ENCODE measurements at places on chromosomes 3 and 15.

DNA sequence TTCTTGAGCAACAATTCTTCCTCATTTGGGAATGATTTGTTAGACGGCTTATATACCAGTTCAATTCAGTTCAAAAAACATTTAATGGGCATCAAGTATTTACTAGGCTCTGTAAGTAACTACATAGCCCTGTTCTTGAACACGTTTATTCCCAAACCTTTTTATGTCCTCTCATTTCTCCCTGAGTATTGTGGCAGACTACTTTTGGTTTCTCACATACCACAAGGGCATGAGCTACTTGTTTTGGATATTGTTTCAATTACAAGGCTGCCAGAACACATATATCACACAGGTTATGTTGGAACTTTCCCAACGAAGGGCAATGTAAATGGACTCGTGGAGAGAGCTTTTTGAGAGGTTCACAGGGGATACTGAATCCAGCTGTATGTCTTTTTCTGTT lies 363.8 kb upstream of the NAALADL2 start:
- no peak for DNase-seq

DNA sequence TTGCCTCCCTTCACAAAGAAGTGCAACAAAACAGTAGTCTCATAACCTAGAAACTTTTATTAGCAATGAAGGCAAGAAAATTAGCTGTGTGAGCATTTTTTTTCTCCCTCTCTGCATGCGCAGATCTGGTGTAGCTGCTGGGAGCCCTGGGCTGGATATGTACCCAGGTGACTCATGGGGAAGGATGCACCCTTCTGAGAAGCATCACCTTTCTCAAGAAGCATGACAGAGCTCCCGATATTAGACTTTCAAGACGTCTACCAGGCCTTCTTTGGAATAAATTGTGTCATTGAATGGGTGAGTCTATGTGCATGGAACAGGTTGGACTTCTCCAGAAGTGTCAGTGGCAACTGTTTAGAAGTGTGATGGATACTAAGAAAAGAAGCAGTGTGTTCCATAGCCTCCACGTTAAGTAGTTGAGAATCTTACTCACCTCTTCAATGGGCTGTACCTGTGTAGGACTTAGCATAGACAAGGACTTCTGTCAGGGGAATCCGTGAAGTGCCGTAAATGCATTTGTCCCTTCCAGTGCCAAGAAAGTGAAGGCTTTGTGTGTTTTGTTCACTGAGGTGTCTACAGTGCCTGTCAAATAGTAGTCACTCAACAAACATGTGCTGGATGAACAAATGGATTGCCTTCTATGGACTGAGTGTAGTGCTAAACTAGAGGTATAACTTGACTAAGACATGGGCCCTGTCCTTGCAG lies 47.7 kb upstream of the RASGRP1 start:
- DNase-seq: no peak

DNA sequence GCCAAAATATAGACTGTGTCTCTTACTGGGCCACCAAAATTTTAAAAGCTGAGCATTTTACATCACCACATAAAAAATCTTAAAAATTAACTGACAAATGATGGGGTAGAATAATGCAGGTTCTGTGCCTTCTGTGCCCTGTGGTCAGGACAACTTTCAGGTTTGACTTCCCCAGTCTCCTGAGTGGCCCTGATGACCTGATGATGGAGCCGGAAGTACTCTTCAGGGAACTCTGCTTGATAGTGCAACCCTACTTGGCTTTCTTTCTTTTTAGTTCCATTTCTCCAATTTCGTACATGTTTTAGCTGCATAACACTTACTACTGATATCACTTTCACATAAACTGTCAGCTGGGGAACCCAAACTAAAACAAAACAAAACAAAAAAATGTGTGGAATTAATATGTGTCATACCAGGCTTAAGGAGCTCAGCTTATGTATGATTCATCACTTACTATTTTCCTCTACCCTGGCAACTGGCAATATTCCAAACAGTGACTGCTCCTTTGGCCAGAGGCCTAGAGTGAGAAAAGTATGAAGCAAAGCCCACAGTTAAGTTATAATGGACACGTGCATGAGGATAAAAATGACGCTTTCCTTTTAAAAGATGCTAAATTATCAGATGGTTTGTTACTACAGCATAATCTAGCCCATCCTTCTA lies 194.3 kb downstream of the BCHE start:
- DNase-seq: no peak

GRCh38 chr3:112084980-112085705 lies 1.0 kb upstream of the C3orf52 start:
- DNase-seq: peak; percentile 63

DNA sequence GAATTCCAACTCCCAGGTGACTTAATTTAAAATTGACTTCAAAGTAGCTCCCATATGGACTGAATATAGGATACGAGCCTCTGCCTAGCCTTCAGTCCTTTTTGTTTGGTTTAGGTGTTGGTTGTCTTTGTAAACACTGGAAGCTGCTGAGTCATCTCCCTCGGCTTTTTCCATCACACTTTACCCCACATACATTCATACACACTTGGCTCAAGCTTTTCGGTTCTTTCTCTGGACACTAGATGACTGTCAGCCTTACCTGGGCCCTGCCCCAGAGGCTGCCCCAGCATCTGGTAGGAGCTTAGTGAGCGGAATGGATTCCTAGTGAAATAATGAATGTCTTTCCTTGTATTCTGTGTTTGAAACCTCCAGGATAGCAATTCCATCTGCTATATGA lies 201.5 kb upstream of the IL12A start:
- DNase-seq: peak; percentile 29

DNA sequence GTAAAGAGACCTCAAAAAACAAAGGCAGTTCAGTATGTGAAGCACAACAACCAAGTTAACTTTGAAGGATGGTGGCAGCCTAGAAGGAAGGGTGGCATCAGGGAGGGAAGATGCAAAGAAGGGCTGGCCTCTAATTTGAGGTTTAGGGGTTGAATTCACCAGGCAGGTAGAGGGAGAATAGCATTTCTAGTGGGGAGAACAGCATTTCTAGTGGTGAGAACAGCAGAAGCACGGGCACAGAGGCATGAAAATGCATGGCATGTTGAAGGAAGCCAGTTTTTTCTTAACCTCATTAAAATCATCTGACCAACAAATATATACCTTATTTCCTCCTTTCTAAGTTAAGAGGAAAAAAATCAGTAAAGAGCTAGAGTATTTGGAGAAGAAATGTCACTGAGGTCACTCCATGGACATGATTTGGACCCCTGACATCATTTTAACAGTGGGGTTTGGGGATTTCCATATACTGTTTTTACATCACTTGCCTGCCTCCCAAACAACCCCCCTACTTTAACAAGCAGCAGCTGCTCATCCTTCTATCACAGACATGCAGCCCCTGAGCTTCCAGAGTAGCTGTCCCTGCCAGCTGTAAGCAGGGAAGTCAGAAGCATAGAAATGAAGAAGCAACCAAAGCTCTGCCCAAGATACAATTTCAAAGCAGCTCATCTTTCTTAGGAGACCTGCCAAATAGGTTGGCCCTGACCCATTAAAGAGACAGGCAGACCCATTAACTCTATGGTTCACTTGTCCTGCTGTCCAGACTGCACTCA lies 2.4 kb upstream of the POPDC2 start:
- DNase-seq: no peak

DNA sequence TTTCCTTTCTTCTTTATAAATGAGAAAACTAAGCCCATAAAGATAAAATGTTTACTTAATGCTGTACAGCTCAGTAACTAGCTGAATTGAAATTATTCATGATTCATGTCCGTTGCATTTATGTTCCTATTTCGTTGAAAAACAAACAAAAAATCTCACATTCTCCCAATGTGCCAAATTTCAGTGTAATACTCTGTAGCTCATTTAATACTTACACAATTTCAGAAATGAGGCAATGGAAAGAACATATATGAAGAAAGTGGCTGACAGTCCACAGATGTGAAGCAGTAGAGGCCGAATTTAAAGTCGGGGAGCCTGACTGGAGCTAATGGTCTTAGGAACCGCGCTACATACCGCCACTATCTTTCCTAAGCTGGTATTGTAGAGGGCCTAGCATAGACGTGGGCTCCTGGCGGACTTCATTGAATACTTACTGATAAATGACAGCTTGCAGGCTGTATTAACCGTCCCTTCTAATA lies 651 bp downstream of the PLSCR2 start:
- no peak for DNase-seq

GRCh38 chr3:122353893-122354401 lies 28.9 kb downstream of the CSTA start:
- DNase-seq: no peak

- DNase-seq: no peak
Measured at GRCh38 chr15:36579792-36580431, 486 bp downstream of the CDIN1 start.

DNA sequence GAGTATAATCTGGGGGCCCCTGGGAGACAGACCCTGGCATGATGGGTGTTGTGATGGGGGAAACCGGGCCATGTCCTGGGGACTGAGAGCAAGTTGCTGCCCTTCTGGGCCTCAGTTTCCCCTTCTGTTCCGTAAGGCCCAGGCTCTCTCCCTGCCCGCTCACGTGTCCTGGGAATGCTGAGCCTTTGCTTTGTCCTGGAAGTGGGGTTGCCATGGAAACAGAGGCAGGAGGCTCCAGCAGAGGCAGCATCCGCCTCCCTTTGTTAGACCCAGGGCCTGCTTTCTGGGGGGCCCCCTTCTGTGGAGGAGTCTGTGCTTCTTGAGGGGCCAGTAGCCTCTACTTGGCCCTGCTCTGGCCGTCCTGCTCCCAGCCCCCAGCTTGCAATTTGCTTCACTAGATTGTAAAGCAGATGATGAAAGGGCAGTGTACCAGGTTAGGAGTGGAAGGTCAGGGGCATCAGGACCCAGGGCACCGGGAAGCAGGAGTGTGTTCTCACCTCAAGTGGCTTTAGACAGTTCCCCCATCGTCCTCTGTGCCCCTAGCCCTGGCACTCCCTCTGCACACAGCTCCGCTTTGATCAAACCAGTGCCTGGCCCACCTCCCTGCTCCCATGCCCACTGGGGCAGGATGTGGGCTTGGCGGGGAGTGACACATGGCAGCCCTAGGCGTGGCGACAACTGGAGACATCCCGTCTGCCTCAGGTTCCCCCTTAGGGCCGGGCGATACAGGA lies 105.6 kb downstream of the FBLN2 start:
- DNase-seq: no peak

DNA sequence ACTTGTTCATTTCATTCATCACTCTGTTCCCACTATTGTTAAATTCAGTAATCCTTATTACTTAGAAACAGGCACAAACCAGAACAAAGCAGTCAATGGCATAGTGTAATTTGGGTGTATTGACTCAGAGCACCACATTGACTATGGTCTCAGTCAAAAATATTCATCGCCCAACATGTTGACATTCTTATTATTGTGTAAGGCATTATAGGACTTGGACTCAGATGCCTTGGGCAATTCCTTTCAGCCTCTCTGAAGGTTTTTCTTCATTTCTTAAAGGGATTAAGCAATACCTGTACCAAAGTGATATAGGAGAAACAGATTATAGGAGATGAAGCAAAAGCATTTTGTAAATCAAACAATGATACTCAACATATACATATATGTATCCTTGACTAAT lies 114.7 kb upstream of the BHLHE40 start:
- no peak for DNase-seq

DNA sequence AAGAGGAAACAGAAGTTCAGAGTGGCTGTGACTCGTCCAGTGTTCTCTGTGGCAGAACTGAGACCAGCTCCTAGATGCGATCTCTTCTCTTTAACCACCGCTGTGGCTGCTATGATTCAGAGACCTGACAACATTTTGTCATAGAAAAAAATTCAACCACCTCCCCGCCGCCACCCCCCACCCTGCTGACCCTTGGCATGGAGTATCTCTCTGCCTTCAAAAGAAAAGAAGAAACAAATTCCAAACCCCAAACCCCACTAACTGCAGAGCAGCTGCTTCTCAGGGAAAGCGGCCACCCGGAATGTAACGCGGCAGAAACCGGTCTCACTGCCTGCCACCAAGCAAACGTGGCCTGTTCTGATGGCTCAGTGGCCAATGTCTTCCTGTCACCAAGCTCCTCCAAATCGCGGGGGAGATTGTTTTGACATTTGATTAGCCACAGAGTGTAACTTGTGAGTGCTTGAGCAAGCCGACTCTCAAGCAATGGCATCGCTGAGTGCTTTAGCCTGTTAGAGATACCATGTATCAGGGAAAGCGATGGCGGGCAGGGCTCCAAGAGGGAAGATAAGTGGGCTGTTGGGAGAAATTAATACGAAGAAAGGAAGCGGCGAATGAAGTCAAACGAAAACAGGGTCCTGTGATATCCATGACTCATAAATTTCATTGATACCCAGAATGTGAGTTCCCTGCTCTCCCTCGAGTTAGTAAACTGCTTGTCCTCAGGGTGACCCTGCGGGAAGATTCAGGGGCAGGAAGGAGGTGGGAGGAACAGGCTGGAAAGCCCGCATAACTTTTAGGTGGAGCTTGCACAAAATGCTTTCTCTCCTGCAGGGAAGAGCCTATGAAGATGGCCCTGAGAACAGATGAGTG lies 44.8 kb upstream of the TLE3 start:
- DNase-seq: no peak

- no peak for DNase-seq
Measured at GRCh38 chr15:28921336-28921735, 35.6 kb downstream of the APBA2 start.

GRCh38 chr15:70195171-70195570 lies 97.5 kb upstream of the TLE3 start:
- no peak for DNase-seq

DNA sequence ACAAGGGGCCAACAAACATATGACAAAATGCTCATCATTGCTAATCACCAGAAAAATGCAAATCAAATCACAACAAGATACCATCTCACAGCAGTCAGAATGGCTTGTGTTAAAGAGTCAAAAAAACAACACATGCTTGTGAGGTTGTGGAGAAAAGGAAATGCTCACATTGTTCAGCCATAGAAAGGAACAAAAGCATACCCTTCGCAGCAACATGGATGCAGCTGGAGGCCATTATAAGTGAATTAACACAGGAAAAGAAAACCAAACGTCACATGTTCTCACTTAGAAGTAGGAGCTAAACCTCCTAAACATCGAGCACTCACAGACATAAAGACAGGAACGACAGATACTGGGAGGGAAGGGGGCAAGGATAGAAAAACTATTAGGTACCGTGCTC lies 678.4 kb upstream of the GRM7 start:
- DNase-seq: no peak

Measured in left colon (tissue), 2 donors.